ENCODE measurements at places on chromosomes 11 and 22.
A peak's percentile ranks its signal among the peaks of the same experiment; 100 is the strongest.

GRCh38 chr11:84455691-84456090 is 1169.5 kb upstream of the CCDC90B start:
- no peak for DNase-seq

DNA sequence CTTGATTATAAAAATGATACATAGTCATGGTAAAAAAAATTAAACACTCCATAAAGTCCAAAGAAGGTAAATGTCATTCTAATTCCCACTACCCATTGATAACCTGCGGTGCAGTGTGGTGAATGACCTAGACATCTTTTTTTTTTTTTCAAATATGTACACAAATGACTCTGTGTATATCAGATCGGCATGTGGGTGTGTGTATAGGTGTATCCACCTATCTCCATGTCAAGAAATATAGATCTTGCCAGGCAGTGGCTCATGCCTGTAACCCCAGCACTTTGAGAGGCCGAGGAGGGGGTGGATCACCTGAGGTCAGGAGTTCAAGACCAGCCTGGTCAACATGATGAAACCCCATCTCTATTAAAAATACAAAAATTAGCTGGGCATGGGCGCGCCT is 18.4 kb upstream of the CBX6 start:
- DNase-seq: no peak

- peak; percentile 84 for DNase-seq
These were observed 56.4 kb downstream of the CEP164 start for GRCh38 chr11:117384045-117384444.

DNA sequence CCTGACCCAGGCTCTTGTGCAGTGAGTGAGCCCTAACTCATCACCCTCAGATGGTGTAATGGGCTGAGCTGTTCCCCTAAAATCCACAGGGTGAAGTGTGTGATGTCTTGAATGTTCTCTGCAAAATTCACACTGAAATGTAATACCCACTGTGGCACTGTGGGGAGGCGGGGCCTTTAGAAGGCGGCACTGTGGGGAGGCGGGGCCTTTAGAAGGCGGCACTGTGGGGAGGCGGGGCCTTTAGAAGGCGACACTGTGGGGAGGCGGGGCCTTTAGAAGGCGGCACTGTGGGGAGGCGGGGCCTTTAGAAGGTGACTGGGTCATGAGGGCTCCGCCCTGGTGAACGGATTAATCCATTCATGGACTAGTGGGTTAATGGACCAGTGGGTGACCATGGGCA is 33.0 kb downstream of the CHID1 start:
- DNase-seq: no peak

- DNase-seq: no peak
These were observed 1.6 kb downstream of the PKNOX2 start for GRCh38 chr11:125165843-125166763.

DNA sequence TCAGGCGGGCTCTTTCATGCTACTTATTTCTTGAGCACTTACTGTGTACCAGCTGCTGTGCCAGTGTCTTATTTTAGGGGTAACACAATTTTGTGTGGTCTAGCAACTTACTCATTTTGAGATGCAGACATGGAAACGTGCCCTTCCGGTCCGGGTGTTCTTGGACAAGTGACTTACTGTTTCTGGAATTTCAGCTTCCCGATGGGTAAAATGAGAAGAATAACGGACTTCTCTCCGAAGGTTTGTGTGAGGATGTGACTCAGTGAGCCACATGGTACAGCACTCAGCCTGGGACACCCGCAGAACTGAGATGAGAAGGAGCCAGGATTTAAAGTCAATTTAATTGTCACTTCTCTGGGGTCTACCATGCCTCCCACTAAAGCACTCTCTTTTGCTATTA is 114.5 kb upstream of the SYT13 start:
- no peak for DNase-seq

DNA sequence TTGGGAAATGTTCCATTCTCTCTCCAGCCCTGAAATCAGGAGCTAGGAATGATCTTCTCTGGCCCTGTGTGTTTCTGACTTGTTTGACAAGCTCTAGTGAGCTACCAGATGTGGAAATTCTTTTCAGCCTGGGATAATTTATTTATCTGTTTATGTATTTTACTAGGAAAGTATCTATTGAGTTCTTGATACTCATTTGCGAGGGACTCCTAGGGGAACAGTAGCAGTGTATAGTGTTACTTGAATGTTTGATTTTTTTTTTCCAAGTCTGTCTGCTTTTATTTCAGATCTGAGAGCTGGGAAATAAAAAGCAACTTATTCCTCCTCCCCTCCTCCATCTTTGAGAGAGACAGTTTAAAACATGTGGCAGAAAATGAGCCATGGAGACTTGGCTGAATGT is 92.5 kb downstream of the ALX4 start:
- DNase-seq: no peak

DNA sequence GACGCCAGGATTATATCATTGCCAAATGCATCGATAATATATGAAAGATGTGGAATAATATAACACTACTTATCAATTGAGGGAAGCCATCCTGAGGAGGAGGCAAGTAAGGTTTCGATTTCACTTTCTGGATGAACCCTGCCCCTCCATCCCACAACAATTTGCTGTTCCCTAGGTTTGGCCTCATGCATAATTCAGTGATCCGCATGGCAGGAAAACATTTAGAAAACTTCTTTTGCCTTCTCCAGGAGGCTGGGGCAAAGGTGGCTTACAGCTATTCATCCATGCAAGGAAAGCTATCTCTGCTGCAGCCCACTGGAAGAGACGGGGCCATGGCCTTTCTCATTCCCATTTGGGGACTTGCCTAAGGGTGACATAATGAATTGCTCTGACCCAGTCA is 489.4 kb upstream of the CADM1 start:
- DNase-seq: no peak

- no peak for DNase-seq
These were observed 78.3 kb downstream of the MICAL2 start for GRCh38 chr11:12188548-12189317.

GRCh38 chr11:128238521-128239265 is 348.7 kb downstream of the ETS1 start:
- no peak for DNase-seq

- DNase-seq: no peak
These were observed 434.5 kb upstream of the CCDC90B start for GRCh38 chr11:83720675-83721074.

DNA sequence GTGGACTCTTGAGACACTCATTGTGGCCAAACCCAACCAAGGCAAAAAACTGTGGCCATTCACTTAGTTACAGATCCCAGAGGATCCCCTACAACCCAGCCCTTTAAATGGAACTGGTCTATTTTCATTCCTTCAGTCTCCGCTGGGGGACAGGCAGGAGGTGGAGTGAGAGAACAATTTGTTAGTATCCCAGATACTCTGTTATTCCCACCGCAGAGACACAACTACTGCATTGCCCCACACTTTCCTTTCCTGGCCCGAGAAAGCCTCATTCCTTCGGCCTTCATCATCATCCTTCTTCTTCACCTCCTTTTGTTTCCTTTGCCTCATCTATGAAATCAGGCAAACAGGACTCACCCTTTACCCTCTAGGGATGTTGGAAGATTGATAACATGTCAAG is 191.1 kb downstream of the NTM start:
- no peak for DNase-seq

GRCh38 chr22:32204856-32205722 is at the start of gene RFPL2:
TSS of gene RFPL2 (minus strand) at chr22:32205073. CDS start at chr22:32202451, 2,622 bp downstream.
- no peak for DNase-seq

- no peak for DNase-seq
These were observed 21.5 kb downstream of the PICALM start for GRCh38 chr11:86047275-86047991.

- DNase-seq: no peak
These were observed at the start of gene CD3E for GRCh38 chr11:118304568-118305248. TSS of gene CD3E (plus strand) at chr11:118304730. CDS start at chr11:118304953, 223 bp downstream.

- DNase-seq: no peak
These were observed 2.9 kb downstream of the MMP20 start for GRCh38 chr11:102622258-102622657.

- no peak for DNase-seq
These were observed 63.4 kb downstream of the FLI1 start for GRCh38 chr11:128757235-128757711.

GRCh38 chr11:62687508-62688396 is 1.6 kb downstream of the LRRN4CL start:
- DNase-seq: no peak

GRCh38 chr11:85766721-85767161 is 44.2 kb downstream of the SYTL2 start:
- DNase-seq: no peak

DNA sequence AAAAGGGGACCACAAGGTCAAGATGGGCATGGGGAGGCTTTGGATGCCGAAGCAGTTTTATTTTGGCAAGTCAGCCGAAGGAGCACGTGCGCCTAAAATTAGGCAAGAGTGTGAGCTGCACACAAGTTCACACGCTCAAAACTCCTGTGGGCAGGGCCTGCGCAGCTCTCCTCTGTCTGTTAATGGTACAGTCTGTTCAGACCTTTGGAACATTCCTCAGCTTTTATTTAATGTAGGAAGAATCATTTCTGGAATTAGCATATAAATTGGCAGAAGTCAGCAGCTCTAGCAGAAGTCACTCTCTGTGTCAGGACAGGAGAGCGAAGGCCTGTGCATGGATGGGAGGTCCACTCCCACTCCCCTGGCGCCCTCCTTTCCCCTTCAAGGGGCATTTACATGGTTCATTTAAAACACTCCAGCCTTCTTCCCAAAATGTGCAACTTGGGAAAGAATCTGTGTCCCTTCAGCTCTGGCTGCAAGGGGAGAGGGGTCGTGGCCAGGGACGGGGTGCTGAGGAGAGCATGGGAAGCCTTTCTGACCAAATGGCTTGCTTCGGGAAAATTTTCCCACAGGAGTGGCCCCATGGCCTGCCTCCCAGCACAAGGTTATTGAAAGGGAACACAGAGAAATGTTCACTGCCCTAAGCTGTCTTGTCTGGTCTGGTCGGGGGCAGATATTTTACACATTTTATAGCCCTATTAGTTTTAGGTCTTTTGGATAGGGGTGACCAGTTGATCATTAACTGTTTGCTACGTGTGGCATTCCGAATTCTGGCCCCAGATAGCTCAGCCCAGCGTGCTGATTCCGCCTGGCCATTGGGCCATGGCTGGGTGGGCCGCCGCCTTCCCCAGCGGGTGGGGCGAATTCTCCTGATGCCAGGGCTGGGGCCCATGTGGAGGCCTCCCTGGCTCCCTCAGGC is 43.9 kb upstream of the SMIM38 start:
- DNase-seq: no peak

GRCh38 chr11:128467041-128467440 is 120.3 kb downstream of the ETS1 start:
- DNase-seq: no peak

GRCh38 chr22:33300165-33300564 is 242.0 kb upstream of the SYN3 start:
- no peak for DNase-seq

DNA sequence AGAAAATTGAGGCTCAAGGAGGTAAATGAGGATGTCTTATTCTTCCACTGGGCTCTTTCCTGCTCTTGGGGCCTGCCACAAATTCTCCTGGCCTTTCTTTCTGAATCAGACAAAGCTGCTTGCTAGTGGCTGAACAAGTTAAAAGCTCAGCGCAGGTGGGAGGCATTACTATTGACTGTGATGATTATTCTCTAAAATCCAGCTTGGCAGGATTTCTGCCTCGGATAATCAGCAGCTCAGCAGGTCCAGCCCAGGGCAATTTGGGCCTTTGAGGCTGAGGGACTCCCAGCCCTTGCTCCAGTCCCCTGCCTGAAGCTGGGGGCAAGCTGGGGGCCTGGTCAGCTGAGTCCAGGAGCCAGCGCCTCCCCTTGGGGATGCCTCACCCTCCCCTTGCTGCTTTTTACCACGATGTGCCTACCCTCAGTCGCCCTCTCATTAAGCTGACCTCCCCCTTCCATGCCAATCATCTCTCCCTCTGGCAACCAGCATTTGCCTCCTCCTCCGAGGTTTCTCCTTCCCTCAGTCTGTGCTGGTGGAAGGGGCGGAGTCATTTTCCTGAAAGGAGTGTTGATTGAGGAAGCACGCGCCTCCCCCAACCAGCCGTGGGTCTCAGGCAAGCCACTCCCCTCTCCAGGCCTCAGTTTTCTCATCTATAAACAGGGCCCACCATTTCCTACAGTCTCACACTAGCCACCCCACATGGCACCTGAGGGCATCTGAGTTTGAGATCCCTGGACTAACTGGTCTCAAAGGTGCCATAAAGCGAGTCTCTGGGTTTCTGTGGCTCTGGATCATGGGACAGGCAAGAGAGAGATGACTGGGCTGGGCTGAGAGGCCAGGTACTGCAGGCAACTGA is 60.6 kb upstream of the PRDM11 start:
- DNase-seq: no peak

DNA sequence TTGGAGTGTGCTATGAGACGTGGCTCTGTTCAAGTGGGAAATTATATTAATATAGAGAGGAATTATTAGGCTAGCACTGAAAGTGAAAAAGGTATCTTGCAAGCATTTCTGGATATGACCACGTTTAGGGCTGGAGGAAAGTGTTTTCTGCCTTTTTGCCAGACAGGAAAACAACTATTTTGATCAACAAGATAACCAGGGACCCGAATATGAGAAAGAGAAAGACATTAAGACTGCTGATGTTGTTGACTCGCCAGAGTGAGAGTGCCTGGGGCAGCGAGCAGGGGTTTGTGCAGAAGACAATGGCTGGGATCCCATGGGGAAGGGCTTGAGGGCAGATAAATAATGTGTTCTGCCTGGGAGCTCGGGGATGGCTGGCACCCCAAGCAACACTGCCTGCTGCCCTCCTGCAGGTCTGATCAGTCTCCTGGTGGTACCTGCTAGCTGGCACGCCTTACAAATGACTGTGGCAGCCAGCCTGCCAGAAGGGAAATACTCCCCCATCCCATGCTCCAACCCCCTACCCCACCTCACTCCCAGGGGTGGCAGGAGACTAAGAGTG is 23.1 kb upstream of the CHST1 start:
- DNase-seq: no peak

- DNase-seq: no peak
These were observed 27.8 kb upstream of the LMO2 start for GRCh38 chr11:33919645-33920044.

GRCh38 chr11:6623391-6624363 is 4.5 kb upstream of the TPP1 start:
- no peak for DNase-seq

DNA sequence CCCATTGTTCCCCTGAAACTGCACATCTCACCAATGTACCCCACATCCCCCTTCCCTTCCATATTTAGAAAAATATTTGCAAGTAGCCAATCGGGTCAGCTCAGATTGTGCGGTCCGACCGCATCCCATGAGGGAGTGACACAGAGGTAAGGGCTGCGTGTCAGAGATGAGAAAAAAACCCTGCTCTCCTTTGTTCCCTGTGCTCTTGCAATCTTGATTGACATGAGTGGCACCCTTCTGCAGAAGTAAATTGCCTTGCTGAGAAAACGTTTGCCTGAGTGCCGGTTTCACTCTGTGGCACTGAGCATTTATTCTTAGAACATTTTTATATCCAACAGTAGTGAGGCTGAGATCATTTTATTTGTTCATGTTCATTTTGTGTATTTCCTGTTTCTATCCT is 81.6 kb upstream of the CCDC90B start:
- no peak for DNase-seq

DNA sequence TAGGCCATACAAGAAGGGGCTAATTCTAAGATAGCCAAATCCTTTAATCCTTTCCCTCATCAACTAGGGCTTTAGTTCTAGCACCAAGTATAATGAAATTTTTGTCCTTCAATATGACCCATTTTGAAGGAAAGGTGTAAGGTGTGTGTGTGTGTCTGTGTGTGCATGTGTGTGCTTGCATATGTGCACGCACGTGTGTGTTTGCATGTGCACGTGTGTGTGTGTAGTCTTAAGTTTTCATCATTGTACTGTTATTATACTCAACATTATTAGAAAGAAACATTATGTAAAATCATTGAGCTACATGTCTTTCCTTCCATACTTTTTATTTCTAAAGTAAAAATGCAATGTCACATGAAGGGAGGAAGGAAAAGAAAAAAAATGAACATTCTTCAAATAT is 547.7 kb downstream of the FAM181B start:
- DNase-seq: no peak
